Fibroblast of villous mesenchyme (primary cell): ENCODE measurements at places on chromosomes 12 and 14. TPM values are rescaled to one million over a fixed set of nuclear protein-coding genes. Genes with fewer than 3 reads are reported as not detected.

Gene VRTN
- not detected in 2 replicates for total RNA-seq

Gene B3GNT4
- total RNA-seq = under 0.01 TPM in 2 replicates

Gene C12orf50
- total RNA-seq = under 0.01 TPM in 1 of 2 replicates, not detected in the other

DNA sequence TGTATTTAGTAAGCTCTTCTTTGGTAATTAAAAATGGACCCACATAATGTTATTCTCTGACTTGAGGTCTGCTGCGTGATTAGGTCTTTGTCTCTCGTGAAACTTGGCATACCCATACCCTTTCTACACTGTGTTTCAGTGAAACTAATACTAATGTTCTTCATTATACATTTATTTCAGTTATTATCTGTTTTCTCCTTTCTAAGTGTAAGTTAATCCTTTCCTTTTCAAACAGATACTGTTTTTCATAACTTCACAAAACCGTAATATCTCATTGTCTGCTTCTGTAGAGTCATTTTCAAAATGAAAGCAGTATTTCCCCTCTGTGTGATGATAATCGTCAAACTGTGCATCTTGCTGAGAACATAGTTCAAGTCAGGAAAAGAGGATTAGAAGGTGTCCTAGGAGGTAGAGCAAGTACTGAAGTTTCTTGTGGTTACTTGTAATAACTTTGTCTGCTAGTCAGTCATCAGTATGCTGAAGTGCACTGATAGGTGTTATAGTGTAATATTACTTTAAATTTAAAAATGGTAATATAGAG, 15.9 kb downstream of the PYROXD1 start:
- DNase-seq = no peak

DNA sequence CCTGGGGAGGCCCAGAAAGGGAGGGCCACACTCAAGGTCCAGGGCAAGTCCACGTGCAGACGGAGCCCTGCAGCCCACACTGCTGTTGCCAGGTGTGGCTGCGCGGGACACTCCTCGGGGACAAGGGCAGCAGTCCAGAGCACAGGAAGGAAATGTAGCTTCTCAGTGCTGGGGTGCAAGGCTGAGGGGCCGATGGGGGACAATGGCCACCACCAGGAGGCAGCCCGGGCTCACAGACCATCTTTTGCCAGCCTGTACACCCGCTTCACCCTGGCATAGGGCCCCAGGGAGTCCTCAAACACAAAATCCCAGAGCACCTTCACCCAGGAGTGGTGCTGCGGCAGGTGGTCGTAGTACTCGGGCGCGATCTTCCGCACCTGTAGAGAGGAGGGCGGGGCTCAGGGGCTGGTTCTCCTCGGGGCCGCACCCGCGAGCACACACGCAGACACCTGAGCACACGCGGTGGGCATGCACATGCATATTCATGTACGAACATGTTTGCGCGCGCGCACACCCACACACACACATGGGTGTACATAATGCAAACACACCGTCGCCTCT, 12.8 kb downstream of the DEGS2 start:
- DNase-seq = no peak

GRCh38 chr14:26332966-26333365, 264.9 kb downstream of the NOVA1 start:
- no peak for DNase-seq
